Stimulated activated CD8-positive, alpha-beta memory T cell treated with anti-CD3 and anti-CD28 coated beads, Interleukin-4, amount 100 ng/mL, for 4 hours (primary cell): ENCODE measurements at places on chromosomes 13 and 19.

DNA sequence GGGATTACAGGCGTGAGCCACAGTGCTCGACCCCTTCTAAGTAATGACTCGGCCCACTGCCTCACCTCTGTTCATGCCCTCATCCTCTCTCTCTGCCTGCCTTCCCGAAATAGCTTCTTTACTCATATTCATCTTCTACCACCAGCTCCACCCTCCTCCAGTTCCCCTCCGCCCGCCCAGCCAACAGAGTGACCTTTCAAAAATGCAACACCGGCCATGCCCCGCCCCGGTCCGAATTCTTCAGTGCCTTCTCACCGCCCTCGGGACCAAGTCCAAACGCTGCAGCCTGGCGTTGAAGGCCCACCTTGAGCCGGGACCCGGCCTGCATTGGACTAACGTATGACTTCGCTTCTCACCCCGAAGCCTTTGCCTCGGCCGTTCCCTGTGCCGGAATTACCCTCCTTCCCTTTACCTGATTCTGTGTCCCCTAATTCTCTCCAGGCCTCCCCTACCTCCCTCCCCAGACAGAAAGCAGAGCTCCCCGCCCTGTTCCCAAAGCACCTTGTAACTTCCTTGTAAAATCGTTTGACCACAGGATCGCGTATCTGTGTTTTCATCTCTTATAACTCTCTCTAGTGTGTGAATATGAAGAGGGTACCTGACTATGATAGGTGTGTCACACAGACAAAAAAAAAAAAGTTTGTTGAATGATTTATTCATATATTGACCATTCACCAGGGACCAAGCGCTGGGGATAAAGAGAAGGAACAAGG is 8.1 kb upstream of the MUC16 start:
- DNase-seq: no peak

DNA sequence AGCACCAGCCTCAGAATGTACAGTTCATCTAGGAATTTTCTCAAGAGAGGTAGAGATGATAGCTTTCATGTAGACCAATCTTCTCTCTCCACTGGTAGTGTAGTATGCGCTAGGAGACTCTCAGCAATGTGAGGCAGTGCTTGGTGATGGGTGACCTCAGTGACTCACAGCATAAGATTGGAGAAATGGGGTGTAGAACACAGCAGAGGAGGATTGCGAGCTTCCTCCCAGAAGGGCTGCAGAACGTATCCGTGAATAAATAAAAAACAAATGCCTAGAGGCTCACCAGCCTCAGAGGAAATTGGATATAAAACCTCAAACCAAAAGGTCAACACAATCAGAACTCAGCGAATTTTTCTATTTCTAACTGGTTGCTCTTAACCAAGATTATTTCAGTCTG is 182.9 kb upstream of the RXFP2 start:
- no peak for DNase-seq

- no peak for DNase-seq
Observed at GRCh38 chr13:49418206-49418605, 25.7 kb downstream of the CAB39L start.

DNA sequence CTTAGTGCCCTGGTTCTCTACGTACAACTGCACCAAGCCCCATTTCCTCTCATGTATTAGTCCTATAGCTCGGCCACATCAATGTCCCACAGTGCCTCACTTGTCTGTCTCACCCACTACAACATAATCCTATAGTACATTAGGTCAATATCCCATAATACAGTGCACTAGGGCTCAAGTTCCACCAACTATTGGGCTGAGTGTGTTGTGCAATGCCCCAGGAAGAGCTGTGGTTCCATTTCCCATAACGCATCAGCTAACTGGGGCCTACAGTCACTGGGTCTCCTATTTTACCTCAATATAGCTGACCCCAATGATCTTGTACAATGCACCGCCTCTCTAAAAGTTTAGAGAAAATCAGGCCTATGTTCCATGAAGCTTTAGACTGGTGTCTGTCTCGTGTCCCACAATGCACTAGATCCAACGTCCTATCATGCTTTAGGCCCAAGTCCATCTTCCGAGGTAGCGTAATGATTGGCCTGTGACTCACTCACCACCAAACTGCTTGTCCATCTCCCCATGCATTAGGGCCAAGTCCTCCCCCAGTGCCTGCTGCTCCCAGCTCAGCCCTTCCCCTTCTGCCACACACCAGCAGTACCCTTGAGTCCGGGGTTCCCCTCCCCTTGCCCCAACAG is 21.8 kb downstream of the TSKS start:
- DNase-seq: no peak

GRCh38 chr13:33194820-33195692 is 90.5 kb downstream of the STARD13 start:
- no peak for DNase-seq

GRCh38 chr13:51396352-51396751 is 56.5 kb downstream of the INTS6 start:
- DNase-seq: no peak

GRCh38 chr13:20798027-20798426 is 24.3 kb upstream of the EEF1AKMT1 start:
- no peak for DNase-seq

DNA sequence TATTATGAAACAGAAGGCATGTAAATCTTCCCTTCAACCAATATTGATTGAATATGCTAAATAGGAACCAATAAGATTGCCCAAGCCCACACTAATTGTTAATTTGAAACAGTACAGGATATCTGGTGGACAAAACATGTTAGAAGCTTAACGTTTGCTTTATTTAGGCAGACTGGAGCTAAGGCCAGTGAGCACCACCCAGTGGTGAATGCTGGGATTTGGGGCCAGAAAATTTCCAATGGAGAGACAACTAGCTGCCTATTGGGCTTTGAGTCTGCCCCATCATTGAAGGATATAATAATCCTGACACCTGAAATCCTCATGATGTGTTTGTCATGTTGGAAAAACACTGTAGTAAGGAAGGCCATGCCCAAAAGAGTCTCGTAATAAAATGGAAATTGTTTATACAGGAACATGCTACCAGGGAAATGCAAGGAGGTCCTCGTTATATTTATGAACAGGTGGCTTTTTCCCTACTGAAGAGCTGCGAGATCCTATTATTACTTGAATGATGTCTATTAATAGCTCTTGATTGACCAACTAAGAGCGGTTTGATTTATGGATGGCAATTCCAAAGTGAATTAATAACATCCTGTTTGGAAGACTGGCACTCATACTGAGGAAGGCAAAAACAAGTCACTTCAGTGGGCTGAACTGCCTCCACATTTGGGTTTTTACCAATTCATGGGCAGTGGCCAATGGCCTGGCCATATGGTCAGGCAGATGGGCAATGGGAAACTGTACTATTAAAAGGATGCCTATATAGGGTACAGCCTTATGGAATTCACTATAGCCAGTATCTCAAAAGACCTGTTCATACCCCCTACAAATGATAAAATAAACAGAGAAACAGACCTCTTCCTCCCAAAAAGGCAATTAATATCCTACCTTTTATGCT is 8.7 kb downstream of the SIGLECL1 start:
- no peak for DNase-seq

- no peak for DNase-seq
Observed at GRCh38 chr13:31208559-31209122, 8.9 kb downstream of the B3GLCT start.

DNA sequence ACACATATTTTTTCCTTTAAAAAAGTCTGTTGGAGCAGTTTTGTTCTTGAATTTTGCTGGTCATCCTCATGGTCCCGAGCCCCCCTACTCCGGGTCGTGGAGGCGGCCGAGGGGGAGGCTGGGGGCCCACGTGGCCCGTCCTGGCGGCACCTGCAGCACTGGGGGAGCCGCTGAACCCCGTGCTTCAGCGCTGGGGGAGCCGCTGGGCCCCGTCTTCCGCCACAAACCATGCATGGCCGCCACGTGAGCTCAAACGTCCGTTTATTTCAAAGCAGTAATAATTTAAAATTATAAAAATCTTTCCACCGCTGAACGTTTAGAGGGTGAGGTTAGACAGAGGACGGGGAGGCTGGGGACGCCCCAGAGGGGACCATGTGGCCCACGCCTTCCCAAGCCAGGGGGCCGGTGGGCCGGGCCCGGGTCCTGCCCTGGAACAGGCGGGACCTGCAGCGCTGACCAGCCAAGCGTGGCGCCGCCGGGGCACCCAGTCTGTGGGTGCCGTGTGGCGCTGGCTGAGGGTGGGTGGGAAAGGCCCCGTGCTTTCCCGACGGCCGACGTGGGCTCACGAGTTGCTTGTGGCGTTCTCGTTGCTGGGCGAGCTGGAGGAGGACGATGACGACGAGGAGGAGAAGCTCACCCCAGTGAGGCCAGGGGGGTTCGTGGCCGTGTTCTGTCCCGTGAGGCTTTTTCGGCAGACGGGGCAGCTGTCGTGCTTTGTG is 8.0 kb downstream of the FGF22 start:
- no peak for DNase-seq

DNA sequence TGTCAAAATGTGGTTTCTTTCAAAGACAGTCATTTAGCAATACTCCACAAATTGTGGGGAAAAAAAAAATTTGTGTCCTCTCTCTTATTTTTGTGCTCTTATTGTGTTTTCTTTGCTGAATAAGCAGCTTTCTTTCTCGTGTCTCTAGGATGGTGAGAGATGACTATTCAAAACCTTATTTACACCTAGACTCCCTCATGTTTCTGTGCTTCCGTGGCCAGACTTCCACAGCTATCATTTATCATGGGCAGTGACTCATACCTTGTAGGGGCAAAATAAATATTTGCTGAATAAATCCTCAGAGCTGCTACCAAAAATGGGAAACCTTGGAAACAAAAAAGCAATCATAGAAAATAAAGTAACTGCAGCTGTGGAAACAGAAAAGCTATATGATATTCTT is 204.9 kb upstream of the MIR17HG start:
- DNase-seq: no peak

DNA sequence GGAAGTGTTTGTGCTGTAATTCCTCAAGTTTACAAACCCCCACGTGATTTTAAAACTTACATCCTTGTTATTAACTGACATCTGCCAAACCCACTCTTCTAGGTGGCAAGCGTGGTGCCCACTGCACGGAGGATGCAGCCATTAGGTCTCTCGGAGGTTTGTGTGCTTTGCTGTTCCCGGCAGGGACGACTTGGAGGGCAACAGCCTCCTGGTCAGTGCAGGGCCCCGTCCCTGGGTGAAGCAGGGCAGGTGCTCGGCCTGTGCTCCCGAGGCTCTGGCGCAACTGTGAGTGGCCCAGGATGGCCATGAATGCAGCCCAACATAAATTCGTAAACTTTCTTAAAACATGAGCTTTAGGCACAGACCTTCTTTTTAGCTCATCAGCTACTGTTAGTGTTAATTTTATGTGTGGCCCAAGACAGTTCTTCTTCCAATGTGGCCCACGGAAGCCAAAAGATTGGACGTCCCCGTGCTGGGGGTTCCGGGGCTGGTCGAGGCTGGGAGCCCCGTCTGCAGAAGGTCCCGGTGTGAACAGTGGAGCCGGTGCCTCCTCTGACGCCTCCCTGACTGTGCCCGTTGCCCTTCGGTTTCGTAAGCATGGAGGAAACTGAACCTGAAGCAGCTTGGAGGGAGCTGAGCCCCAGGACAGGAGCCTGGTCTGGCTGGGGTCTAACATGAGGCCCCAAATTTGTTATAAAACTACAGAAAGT is 11.9 kb downstream of the GAS6 start:
- no peak for DNase-seq

- no peak for DNase-seq
Observed at GRCh38 chr13:64925284-64925683, 2304.9 kb downstream of the PCDH9 start.
